ENCODE measurements at places on chromosomes 1 and 21. TPM values are rescaled to one million over a fixed set of nuclear protein-coding genes. Genes with fewer than 3 reads are reported as not detected.

Gene CD1E
- total RNA-seq = not detected

Gene SPRR2G
- total RNA-seq = not detected

Gene CFAP57
- 2.6 TPM for total RNA-seq

Gene RXRG
- total RNA-seq = not detected

Gene ZSWIM5
- total RNA-seq = 1.6 TPM

Gene PLA2G2F
- total RNA-seq = 0.18 TPM
